ENCODE measurements at places on chromosomes 16 and 17.

DNA sequence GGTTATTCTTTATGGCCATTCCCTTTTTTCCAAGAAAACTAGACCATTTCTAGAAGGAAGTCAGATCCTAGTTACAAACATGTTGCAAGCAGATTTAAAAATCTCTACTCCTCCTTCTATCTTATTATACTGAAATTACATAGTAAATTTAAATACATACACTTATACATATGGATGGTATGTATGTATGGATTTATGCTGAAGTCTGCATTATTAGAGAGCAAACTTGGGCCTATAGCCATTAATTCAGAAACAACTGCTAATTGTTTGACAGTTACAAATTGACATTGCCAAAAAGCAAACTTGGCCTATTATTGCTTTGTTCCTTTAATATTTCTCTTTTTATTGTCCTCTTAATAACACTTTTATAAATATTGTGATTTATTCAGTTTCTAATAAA, 67.1 kb downstream of the NFAT5 start:
- DNase-seq = no peak

DNA sequence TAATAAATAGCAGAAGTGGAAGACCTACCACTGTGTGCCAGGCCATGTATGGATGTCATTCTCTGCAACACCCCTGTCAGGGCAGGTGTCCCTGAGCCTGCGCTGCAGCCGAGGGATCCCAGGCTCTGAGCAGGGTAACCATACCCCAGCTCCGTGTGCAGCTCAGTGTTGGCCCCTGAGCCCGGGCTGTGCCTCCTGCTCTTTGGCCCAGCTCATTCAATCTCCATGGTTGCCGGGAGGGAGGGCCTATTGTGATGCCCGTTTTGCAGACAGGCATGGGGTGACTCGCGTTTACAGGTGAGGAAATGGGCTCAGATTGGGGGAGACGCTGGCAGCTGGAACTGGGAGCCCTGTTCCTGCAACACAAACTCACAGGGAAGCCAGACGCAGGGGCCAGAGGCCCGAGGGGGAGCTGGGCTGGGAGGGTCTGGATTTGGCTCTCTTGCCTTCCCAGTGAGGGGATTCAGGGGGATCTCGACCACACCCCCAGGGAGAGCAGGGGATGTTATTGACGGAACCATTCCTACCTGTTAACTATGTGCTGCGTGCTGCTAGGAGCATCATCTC, 190.5 kb downstream of the IRF8 start:
- no peak for DNase-seq

DNA sequence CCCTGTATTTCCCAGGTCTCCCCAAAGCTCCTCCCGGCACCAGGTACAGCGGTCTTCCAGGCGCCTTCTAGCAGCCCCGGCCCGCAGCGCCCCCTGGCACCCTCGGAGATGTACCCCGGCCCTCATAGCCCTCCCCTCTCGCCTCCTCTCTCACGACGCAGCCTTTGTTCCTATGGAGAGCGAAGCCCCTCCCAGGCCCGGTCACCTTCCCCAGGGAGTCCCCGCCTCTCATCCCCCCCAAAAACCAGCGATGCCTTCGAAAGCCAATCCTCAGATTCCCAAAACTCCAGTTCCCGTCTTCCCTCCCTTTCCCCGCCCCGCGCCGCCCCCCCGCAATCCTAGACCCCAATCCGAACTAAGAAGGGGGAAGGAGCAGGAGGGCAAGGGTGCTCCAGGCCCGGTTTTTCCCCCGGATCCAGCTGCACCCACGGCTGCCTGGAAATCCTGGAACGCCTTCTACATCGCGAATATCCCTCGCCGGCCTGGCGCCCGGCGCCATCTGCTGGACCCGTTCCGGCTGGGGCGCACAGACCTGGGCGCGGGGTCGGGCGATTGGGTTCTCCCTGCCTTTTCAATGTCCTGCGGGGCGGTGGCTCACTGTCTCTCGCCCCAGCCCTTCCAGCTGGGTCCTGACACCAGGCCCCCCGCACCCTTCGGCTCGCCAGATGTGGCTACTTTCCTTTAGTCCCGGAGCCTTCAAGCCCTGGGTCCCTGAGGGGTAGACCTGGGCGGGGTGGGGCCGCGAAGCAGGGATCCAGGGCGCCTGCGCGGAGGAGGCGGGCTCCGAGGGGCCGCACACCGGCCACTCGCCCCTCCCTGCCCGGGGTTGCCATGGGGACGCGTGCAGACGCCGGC, at the start of gene DNAH2:
DNAH2 (plus strand) TSS at position 844 of the 855 bp plus-strand sequence. CDS start 1,991 bp downstream, outside the sequence.
- peak; percentile 58 for DNase-seq

GRCh38 chr17:71163121-71163812, 957.6 kb upstream of the SOX9 start:
- no peak for DNase-seq

- DNase-seq = no peak
These were observed 6.6 kb downstream of the FAM20A start for GRCh38 chr17:68594552-68594951.

DNA sequence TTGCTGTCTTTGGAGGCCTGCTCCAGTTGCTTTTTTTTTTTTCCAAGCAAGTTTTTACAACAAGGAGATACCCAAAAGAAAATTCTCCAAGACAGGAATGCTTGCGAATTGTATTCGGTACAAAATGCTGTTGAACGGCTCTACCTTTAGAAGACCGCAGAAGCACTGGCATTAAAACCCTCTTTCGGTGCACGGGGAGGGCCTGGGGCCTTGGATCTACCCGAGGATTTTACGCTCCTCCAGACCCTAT, 1.3 kb upstream of the HELZ start:
- no peak for DNase-seq

GRCh38 chr16:84633622-84634021, 14.7 kb upstream of the KLHL36 start:
- no peak for DNase-seq

GRCh38 chr16:85057948-85058347, 30.4 kb downstream of the KIAA0513 start:
- no peak for DNase-seq

DNA sequence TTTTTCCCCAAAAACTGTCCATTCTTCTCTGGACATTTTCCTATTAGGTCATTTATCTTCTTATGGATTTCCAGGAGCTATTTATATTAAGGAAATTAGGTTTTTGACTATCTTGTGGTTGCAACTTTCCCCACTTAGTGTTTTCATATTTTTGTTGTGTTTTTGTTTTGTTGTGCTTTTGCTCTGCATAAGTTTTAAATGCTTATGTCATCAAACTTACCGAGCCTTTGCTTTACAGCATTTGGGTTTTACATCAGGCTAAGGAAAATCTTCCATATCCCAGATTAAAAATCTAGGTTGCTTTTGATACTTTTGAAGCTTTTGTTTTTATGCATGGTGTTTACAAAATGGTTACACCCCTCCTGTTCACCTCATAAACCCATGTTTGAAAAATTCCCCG, 27.5 kb downstream of the MAF start:
- DNase-seq = no peak

- DNase-seq = no peak
These were observed 133.6 kb downstream of the BANP start for GRCh38 chr16:88084881-88085280.

GRCh38 chr17:75814900-75815373, 29.3 kb downstream of the UNC13D start:
- DNase-seq = no peak

- peak; percentile 58 for DNase-seq
These were observed 18.3 kb upstream of the CCL5 start for GRCh38 chr17:35898283-35899070.

GRCh38 chr17:82245134-82246039, 16.5 kb downstream of the SLC16A3 start:
- DNase-seq = no peak

DNA sequence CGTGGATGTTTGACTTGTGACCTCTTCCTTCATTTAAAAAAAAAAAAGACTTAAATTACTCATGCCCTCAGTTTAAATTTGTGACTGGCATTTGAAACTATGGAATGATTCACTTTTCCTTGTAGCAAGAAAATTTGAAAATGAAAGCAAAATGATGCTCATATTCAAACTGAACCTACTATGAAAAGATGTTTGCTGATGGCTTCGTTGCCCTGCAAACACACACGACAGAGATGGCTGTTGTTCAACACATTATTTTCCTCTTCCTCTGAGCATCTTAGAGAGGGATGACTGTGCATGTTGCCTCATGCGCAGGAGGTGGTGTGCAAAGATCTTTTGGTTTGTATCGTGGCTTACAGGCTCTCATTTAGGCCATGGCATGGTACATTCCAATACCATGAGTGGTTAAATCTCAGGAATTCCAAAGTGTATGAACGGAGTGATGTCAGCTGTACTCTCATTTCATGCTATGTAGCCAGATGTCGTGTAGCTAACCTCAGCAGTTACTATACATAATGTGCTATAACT, 164.5 kb downstream of the PRKCA start:
- no peak for DNase-seq

DNA sequence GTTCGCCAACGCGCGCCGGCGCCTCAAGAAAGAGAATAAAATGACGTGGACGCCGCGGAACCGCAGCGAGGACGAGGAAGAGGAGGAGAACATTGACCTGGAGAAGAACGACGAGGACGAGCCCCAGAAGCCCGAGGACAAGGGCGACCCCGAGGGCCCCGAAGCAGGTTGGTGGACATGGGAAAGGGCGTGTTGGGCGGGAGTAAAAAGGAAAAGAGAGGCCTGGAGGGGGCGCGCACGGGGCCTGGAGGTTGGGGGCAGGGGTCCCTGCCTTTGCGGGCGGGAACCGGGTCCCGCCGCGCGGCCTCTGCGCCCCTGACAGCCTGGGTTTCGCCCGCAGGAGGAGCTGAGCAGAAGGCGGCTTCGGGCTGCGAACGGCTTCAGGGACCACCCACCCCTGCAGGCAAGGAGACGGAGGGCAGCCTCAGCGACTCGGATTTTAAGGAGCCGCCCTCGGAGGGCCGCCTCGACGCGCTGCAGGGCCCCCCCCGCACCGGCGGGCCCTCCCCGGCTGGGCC, 2.1 kb downstream of the IRX5 start:
- no peak for DNase-seq

GRCh38 chr16:86244936-86245335, 265.4 kb upstream of the FOXF1 start:
- DNase-seq = no peak

DNA sequence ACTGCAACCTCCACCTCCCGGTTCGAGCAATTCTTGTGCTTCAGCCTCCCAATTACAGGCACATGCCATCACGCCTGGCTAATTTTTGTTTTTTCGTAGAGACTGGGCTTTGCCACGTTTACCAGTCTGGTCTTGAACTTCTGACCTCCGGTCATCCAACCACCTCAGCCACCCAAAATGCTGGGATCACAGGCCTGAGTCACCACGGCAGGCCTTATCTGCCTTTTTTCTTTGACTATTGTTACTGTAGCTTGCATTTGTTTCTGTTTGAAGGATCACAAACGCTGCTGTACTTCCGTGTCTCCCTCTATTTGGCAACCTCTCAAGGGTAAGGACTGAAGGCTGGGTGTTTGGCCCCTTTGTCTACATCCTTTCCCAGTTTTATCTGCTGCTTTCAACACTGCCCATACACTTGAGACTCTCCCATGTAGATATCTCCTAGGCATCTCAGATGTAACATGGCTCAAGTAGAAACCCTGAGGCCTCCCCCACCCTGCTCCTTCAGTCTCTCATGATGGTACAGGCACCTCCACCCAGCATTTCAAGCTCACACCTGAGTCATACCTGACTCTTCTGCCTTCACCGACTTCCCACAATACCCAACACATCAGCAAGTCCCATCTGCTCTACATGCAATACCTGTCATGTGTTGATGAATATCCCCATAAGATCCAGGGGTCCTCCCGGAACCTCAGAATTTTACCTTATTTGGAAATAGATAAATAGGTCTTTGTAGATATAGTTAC, 219.0 kb downstream of the CPPED1 start:
- DNase-seq = no peak

DNA sequence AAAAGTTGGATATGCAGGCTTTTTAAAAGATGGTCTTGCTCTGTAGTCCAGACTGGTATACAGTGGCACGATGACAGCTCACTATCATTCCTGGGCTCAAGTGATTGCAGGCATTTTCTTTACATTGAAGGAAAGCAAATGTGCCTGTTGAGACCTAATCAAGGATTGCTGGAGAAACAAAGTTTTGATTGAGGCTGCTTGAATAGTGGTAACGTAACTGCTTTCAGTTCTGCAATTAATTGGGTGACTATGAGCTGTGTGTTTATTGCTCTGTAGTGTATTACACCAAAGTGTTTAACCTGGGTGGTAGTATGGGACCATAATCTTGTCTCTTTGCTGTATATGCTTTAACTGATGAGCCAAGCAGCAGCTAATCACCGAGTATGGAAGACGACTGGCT, 2.3 kb downstream of the UBB start:
- no peak for DNase-seq

DNA sequence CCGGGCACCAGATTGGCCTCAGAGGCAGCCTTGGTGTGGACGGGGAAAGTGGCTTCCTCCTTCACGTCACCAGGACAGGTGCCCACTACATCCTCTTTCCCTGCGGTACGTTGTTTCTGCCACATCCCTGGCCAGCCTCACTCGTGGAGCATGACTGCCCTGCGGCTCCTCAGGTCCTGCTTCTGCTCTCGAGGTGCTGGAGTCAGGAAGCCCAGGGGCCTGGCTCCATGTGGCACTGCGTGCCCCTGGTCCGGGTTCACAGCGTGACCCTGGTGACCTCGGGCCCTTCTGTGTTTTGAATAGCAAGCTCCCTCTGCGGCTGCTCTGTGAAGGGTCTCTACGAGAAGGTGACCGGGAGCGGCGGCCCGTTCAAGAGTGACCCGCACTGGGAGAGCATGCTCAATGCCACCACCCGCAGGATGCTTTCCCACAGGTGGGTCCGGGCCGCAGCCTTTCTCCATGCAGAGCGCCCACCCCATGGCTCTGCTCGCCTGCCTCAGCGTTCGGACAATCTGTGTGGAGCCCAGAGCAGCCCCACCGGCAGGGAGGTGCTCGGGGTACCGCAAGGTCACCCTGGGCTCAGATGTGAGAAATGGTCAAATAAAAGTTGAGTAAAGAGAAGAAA, 13.5 kb downstream of the RGS11 start:
- DNase-seq = no peak

- DNase-seq = no peak
These were observed 3.0 kb downstream of the ARHGDIA start for GRCh38 chr17:81867991-81868673.

DNA sequence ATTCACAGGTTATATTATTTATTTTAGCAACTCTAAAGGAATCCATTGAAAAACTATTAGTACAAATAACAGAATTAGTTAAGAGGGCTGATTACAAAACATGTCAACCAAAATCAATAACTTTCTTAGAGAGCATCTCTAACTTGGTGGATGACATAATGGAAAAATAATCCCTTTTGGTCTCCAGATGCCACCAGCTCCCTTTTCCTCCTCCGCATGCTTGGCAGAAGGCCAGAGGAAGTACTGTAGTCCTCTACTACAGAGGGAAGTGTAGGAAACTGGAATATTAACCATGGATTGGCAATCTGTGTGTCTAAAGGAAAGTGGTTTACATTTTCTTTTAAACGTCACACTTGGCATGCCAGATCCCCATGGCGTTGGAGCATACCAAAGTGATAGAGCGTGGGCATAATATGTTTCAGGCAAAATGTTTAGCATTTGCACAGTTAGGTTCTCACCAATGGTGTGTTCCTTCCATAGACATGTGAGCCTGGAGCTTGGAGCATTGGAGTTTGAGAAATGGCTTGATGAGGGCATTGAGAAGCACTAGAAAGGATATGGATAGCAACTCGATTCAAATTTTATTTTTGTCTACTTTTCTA, 106.3 kb downstream of the PRKCB start:
- no peak for DNase-seq
